WERI-Rb-1 (cell line): ENCODE measurements at places on chromosomes 3 and 15.

GRCh38 chr15:81909011-81909358 is 136.8 kb downstream of the MEX3B start:
- DNase-seq: no peak

DNA sequence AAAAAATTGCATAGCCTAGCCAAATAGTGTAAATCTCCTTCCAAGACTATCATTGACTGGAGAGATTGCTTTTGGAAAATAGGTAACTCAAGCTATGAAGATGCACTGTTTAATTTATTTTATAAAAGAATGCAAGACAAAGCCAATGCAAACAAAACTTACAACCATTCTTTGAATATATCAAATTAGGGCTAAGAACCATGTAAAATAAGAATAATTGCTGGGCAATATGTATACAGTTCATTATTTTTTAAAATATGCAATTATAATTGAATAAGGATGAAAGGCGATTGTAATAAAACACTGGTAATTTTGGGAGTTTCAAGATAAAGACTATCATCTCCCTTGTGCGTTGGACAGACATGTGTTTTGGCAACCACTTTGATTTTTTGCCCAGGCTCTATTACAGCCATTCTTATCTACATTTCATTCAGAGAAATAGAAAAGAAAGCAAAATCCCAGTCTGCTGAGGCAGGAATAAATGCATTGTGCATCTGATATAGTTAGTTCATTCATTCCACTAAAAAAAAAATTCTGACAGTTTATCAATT is 242.3 kb upstream of the ROBO1 start:
- no peak for DNase-seq

GRCh38 chr3:101660714-101661113 is 16.2 kb downstream of the ZBTB11 start:
- DNase-seq: no peak

DNA sequence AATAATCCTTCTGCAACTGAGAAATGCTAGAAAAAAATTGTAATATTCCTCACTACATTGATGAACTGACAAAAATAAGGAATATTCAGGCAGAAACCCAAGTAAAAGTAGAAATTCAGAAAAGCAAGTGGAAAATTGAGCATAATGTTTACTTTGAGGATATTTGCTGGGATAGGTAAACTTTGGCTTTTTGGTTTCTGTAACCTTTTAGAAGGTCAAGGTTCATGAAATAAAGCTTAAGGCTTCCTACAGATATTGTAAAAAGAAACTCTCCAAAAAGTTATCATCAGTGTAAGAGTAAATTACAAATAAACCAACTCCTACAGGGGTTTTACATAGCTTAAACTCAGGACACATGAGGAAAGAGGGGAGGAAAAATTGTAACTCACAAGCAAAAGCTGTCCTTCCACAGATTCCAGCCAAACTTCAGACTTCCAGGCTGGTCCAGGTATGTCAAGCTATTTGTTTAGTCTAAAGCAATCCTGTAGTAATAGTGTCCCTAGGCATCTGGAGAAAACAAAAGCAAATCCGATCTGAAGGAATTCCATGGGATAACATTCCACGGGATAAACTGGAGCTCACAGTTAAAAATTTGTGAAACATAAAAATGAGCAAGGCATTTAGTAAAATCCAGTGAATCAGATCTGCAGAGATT is 21.1 kb downstream of the C3orf70 start:
- no peak for DNase-seq

DNA sequence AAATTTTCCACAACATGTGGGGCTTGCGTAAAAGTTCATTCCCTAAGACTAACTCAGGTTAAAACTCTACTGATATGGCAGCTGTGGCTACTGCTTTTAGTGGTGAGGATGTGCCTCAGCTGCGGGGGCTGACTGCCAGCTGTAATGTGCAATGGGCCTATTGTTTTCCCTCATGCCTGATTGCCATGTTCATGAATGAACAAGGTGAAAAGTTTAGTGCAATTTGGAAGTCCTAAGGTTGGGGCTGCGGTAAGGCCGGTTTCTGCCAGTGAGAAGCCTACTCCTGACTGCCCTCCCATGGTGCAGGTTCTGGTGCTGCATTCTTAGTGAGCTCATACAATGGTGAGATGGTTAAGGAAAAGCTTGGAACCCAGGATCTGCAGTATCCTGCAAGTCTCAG is 10.9 kb upstream of the ALDH1L1 start:
- no peak for DNase-seq

GRCh38 chr3:44444896-44445691 is 32.4 kb downstream of the ZNF445 start:
- DNase-seq: no peak

DNA sequence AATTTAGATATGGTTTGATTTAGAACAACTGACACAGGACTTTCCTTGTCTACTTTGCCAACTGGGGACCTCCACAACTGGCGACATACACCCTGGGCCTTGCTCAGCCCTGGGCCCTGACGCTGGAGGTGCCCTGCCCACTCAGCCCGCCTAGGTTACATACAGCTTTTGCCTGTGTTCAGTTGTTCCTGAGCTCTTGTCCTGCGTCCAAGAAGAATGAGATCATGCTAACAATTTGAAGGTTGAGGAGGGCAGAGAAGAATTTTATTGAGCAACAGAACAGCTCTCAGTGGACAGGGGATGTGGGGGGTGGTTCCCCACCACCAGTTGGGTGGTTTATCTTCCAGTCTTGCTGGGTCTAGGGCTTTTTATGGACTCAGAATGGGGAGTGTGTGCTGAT is 67.9 kb downstream of the IQCH start:
- no peak for DNase-seq

DNA sequence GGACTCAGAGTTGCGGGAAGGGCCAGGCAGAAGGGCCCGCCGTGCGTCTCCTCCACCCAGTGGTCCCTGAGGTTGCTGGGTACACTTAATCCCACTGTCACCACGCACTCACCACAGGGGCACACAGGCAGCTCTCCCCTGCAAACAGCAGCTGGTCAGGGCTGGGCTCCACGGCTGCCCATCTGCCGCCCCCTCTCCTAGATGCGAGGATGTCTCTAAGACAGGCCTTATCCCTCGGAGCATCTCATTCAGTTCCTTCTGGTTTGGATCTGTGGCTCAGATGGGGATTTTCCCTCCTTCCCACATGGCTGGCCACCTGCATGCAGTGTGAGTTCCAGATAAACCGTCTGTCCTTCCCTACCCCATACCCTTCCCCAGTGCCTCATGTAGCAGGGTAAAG is 26.3 kb downstream of the MRPS11 start:
- DNase-seq: peak; percentile 96

DNA sequence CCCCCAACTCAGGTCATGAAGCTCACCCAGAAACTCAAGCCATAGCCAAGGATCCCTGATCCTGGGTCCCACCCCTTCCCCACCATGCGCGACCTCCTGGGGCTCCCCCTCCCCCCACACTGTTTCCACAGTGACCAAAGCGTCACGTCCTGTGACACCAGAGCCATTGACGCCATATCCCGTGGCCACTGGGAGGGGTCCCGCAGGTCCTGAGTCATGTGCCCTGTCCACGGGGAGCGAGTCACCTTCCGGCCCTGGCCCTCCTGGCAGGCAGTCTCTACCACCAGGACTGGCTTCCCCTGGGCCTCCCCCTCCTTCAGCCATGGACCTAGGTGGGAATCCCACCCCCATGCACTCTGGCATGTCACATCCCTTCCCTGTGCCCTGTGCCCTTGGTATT is 15.6 kb downstream of the SEMA3F start:
- no peak for DNase-seq
